Chondrocyte (in vitro differentiated cells): ENCODE measurements at places on chromosomes 7 and 10. TPM values are rescaled to one million over a fixed set of nuclear protein-coding genes. Genes with fewer than 3 reads are reported as not detected.

GRCh38 chr7:70229242-70229641 lies 631.0 kb downstream of the AUTS2 start:
- DNase-seq = no peak

DNA sequence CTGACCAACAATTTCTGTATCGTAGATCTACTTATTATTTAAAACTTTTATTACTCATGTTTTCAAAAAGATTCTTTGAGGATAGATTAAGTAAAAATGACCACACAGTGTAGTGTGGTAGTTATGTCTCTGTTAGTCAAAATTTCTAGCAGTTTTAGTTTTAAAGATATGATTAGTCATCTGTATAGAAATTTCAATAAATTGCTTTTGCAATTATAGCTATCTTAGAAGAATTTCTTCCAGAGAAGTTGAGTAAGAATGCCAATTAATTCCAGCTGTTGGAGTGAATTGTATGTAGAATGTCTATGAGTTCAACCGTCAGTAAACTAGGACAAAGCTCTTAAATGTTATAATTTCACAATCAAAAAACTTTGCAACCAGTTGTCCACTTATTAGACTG lies 229.7 kb downstream of the CDK14 start:
- no peak for DNase-seq

DNA sequence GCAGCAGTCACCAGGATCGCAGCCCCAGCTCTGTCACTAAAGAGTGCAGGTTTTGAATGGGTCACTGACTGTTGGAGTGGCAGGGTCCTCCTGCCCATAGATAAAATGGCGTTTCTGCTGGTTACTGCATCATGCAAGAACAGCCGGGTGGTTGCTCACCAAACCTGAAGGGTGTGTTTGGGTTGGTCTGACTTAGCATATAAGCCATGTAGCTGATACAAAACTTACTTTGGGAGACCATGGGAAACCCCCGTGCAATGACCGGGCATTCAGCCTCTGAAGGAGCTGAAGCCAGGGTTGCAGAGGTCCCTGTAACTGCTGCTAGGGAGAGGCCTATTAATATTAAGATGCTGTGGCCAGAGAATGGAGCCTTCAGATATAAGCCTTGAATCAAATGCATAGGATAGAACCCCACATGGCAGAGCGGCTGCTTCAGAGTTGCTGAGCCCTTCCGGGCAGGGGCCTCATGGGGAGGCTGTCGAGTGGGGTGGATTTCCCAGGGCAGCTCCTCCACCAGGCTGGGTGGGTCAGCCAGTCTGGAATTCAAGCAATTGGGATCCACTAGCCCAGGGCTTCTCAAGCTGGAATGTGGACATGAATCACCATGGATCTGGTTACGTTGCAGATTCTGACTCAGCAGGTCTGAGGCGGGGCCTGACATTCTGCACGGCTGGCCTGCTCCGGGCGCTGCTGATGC lies 70.9 kb upstream of the CTBP2 start:
- no peak for DNase-seq

DNA sequence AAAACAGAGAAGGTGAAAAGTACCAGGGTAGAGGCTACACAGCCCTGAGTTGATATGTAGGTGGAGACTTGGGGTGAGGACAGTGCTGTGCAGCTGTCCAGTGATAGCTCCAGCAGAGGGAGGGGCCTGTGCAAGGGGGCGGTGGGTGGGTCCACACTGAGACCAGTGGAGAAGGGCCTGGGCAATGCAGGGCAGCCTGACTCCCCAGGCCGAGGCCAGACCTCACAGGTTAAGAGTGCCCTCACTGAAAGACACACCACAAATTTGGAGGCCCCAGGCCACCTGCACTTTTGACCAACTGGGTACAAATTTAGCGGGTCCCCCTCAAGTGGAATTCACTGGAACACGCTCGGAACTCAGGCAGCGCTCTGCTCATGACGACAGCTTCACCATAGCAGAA lies 6.7 kb upstream of the RASGEF1A start:
- DNase-seq = no peak

- no peak for DNase-seq
Measured at GRCh38 chr7:55351263-55351662, 13.9 kb upstream of the LANCL2 start.

DNA sequence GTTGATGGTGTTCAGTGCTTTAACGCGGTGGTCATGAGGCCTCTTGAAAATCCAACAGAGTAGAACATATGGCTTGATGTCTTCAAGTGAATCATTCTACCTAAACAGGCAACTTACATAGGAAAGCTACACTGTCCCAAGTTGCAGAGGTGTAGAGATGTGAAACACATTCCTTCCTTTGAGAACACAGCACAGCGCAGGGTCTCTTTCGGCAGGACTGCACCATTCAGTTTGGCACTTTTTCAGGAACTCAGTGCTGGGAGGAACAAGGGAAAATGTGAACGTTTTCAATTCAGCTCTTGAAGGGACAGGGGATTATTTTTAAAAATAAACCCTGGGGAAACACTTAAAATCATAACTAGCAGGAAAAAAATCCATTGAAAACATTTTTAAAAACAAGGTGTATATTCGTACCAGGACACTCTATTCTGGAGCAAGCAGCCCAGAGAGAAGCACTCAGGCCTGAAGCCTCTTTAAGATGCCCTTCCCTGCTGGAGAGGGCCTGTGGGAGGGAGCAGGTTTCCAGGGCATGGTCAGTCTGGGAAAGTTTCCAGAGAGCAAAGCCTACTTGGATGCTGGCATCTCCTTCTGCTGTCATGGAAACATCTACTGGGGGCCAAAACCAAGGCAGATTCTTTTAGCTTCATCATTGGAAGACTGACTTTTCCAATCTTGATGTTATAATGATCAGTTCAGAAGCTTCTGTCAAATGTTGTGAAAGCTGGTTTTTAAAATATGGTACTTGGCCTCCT lies 60.4 kb upstream of the NPVF start:
- no peak for DNase-seq

DNA sequence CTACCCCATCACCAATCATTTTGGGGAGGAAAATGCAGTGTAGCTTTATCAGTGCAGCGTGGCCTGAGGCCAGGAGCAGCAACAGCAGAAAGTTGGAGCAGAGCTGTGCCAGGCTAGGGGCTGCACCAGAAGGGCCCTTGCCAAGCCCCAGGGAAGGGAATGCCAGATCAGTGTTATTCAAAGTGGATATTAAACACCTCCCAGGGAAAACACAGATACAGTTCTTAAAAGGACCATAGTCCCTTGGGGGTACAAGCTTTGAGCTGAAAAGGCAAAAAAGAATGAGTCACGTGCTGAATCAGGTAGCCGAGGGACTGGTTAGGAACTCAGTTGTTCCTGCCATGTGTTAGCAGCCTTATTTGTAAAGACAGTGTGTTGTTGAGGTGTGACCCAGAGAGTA lies 54.0 kb downstream of the GSDME start:
- no peak for DNase-seq

DNA sequence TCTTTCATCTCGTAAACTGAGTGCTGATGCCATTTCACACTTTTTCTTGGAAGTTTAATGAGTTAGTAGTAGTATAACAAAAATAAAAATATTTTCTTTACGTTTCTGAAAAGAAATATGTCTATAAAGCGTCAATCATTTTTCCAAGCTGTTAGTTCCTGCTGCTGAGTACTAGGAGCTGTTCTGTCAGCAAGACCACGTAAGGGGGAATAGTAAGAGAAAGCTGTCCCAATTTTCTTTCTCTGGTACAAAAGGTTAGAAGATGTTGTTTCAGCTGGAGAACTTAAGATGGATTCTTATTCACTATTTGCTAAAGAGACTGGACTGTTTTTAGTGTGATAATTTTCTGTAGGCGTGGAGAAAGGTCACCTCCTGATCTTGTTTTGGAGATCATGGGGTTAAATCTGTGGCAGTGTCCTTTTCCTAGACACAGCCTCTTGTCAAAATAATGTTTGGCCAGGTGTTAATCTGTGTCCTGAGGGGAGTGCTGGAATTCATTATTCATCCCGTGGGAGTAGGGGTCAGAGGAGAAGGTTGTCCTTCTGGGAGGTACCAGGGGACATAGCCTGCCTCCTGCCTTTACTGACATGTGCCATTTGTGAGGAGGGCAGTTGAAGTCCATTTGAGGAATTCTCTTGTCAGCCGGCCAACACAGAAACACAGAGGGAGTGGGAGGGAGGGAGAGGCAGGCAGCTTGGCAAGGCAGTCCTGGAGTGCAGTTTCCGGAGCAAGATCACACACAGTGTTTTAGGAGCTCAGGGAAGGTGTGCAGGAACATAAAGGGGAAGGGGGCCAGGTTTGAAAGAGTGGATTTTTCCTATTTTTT lies 368.7 kb downstream of the AUTS2 start:
- no peak for DNase-seq

PDE6C gene
- total RNA-seq = not detected in 3 replicates

DGKI gene
- 15.3 to 52.4 TPM (median 17.0 TPM) in 3 replicates for total RNA-seq
